Fibroblast of skin of right quadriceps (primary cell): ENCODE measurements at places on chromosomes 11 and 22.

- no peak for DNase-seq
Measured at GRCh38 chr22:29813126-29813525, 24.9 kb downstream of the ASCC2 start.

GRCh38 chr11:75241906-75242644, 1.5 kb downstream of the TPBGL start:
- no peak for DNase-seq

DNA sequence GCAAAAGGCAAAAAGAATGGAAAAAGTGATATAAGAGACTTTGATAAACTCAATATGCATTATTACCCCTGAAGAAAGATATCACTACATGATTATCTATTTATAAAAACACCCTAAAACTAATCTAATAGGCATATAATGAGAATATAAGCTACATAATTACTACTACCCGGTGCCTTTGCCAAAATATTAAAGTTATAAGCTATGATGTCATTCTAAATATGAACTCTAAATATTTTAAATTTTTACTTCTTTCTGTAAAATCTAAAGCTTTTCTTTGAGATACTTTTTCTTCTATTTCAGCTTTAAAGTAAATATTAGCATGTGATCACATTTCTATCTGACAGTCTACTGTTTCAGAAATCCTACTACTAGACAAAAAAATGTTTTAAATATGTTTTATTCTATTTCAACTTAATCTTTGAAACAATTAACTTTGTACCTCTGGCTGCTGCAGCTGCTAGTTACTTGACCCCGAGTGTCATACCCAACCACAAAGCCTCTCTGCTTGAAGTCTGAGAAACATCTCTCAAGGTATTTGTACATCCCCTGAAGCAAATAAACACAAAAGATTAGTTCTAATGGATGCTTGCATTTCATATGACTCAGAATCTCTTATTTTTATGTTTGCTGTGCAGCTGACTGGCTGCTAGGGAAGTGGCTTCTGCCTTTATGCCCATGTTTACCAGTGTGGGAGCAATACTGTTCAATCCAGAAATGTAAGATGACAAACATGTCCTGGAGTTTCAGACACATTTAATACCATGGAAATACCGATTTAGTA, 26.8 kb downstream of the PGM2L1 start:
- DNase-seq = peak; percentile 37

DNA sequence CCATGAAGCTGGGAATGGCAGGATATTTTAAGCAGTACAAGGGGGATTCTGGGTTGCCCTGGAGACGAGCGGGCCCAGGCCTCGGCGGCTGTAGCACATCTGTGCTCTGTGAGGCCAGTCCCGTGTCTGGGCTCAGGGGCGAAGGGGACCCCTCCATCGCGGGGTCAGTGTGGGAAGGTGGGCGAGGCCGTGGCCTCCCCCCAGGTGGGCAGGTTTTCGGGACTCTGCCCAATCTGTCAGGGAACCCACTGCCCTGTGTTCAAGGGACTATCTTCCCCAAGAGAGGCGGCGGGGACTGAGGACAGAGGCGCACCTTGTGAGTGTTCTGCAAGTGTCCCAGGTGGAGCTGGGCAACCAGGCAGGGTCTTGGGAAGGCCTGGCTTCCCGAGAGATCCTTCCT, 336.6 kb downstream of the CTTN start:
- DNase-seq = no peak

DNA sequence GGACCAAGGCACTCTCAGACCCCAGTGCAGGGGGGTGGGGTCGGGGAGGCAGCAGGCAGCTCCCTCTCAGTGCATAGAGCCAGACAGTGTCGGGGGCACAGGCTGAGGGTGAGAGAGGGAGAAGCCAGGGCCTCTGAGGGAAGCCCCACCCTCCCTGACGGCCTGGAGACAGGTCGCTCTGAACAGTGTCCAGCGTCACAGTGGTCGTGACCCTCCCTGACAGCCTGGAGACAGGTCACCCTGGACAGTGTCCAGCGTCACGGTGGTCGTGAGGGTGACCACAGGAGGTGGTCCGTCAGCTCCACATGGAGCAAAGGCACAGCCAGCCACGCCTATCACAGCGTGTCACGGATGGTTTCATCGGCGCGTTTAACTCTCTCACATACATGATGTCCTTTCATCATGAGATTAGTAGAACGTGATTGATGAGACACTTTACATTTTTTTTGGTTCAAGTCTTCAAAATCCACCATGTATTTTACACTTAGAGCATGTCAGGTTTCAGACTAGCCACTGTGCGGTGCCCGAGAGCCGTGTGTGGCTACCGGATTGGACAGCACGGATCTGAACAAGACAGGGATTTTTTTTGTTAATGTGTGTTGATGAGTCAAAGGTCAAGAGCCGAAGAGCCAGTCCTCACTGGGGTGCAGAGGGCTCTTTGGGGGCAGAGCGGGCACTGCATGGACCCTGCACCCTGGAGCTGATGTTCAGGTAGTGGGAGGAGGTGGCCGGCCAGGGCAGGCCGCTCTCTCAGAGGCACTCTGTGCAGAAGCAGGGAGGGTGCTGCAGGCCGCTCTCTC, 23.9 kb upstream of the PANX2 start:
- DNase-seq = peak; percentile 64

DNA sequence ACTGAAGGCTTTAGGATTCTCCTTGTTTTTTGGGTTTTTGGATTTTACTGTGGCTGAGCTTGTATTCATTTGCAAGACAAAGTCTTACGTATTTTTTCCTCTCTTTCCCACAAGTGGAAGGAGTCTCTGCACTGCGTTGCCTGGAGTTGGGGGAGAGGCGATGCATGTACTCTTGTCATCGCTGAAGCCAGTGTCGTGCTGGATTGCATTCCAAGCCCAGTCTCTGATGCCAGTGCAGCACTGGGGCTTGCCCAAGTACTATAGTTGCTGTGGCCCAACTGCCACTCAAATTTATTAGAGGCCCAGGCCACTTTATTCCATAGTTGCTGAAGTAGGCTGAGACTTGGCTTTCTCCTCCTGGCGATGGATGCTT, 230.2 kb downstream of the DYNC2H1 start:
- no peak for DNase-seq

DNA sequence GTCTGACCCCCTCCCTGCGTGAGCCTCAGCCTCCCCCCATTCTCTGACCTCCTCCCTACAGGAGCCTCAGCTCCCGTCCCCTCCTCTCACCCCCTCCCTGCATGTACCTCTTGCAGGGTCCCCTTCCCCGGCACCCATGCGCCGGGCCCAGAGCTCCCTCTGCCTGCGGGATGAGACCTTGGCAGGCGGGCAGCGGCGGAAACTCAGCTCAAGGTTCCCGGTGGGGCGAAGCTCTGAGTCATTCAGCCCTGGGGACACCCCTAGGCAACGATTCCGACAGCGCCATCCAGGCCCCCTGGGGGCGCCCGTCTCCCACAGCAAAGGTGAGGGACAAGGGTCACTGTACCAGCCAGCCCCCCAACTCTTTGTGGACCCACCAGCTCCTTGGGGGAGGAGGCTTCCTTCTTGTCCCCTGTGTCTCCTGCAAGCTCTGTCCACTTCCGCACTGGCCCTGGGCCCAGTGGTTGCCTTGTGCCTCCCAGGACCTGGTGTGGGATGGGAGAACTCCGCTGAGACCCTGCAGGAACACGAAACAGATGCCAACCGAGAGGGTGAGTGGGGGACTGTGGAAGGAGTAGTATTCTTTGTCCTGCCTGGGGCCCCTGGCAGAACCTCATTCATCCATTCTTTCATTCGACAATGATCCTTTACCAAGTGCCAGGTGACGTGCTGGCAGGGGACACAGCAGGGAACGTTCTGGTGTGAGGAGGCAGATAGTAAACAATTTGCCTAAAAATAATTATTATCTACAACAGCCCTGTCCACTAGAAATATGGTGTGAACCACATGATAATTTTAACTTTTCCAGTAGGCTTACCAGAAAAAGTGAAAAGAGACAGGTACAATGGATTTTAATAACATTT, 3.7 kb upstream of the RPS6KA4 start:
- peak; percentile 83 for DNase-seq

DNA sequence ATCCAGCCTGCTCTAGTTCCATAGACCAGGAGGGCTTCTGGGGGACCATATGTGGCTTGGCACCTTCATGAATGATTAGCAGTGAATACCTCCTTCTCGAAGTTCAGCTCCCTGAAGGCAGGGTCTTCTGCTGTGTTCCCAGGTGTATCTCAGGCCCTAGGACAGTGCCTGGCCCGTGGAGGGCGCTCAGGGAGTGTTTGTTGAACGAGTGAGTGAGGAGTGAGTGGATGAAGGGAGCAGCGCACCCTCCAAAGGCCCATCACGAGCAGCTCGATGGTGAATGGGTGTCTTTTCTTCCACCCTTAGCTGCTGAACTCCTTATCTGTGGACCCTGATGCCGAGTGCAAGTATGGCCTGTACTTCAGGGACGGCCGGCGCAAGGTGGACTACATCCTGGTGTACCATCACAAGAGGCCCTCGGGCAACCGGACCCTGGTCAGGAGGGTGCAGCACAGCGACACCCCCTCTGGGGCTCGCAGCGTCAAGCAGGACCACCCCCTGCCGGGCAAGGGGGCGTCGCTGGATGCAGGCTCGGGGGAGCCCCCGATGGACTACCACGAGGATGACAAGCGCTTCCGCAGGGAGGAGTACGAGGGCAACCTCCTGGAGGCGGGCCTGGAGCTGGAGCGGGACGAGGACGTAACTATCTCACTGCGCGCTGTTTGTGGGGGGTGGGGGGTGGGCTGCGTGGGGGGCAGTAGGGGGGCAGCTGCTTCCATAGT, 9.5 kb downstream of the ANO1 start:
- no peak for DNase-seq

- DNase-seq = peak; percentile 86
Measured at GRCh38 chr11:130601141-130601540, 152.7 kb downstream of the ADAMTS15 start.

GRCh38 chr11:113249786-113250185, 64.6 kb upstream of the TTC12 start:
- DNase-seq = no peak

GRCh38 chr11:131841925-131842635, 471.7 kb downstream of the NTM start:
- no peak for DNase-seq

- DNase-seq = no peak
Measured at GRCh38 chr11:46755962-46756361, 36.9 kb downstream of the F2 start.

DNA sequence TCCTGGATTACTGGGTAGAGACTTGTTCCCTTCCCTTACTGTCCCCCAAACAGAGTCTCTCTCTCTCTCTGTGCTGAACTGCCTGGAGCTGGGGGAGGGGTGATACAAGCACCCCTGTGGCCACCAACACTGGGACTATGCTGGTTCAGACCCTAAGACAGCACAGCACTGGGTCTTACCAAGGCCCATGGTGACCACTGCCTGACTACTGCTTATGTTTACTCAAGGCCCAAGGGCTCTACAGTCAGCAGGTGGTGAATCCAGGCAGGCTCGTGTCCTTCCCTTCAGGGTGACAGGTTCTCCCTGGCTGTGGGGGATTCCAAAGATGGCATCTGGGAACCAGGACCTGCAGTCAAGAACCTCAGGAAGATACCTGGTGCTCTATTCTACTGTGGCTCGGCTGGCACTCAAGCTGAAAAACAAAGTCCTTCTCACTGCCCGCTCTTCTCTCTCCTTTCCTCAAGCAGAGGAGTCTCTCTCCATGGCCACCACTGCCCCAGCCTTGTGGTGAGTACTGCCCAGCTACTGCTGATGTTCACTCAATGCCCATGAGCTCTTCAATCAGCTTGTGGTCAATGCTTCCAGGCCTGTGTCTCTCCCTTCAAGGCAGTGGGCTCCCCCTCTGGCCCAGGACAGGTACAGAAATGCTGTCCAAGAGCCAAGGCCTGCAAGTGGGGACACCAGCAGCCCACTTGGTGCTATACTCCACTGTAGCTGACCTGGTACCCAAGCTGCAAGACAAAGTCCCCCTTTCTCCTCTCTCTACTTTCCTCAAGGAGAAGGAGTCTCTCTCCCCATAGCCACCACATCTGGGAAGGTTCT, 41.8 kb upstream of the SHANK2 start:
- DNase-seq = no peak

DNA sequence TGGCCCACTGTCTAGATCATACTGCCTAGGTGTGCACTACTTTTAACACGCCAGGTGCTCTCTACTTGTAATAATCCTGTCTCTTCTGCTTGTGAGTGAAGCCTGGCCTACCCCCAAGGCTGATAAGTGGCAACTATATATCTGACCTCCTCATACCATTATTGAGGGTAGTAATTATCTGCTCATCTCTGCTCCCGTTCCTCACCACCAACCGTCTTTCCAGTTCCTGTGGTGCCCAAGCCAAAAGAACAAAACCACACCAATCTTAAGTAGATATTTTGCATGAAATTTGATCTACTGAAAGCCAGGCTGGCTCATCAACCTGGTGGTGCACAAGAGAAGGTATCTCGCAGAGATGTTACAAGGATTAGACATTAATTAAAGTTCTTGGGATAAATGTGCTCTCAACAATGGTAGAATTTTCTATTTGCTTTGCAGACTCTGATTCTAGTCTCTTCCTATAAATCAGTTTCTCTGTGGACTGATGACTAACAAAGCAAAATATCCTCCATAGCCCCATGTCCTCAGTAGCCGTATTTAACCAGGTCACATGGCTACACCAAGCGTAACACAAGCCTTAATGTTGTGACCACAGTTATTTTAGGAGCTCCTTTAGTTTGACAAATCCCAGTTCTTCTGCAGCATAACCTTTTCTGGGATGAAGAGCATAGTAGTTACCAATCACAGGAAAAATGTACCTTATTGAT, 267.2 kb downstream of the NTM start:
- DNase-seq = peak; percentile 73

- peak; percentile 38 for DNase-seq
Measured at GRCh38 chr22:35425971-35426800, 26.2 kb downstream of the MCM5 start.

- no peak for DNase-seq
Measured at GRCh38 chr22:47437110-47437509, 674.7 kb downstream of the TBC1D22A start.

GRCh38 chr11:95585069-95585751, 204.4 kb downstream of the FAM76B start:
- peak; percentile 82 for DNase-seq

GRCh38 chr11:30495437-30495836, 90.7 kb downstream of the MPPED2 start:
- no peak for DNase-seq

- DNase-seq = peak; percentile 84
Measured at GRCh38 chr11:126122863-126123262, 60.2 kb upstream of the CDON start.

DNA sequence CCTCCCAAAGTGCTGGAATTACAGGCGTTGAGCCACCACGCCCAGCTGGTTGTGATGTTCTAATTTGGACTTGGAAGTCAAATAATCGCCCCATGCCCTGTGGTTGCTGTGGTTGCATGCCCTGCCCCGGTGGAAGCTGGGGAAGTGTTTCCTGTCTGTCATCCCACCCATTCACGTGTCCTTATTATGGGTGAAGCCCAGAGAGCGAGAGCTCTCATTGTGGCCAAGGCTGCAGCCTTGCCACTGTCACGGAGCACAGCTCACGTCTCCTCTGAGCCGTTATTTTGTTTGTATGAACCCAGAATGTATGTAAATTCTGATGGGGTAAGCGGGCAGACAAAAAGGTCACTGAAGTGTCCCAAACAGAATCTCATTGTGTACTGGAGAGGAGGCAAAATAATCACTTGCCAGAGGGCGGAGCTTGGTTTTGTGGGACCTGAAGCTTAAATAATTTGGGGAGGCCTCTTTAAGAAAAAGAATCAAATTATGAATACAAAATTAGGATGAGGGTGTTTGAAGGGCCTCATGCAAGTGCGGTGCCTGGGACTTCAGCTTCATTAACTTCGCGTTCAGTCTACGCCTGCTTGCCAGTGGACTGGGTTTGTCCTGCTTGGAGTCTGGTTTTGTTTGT, 25.8 kb upstream of the TREH start:
- DNase-seq = no peak

- DNase-seq = peak; percentile 56
Measured at GRCh38 chr11:86063536-86063935, 5.3 kb downstream of the PICALM start.

GRCh38 chr11:105783216-105783615, 173.3 kb downstream of the GRIA4 start:
- DNase-seq = no peak
